Upper lobe of left lung (tissue), 6 donors: ENCODE measurements at places on chromosomes 12 and 14. TPM values are rescaled to one million over a fixed set of nuclear protein-coding genes. Genes with fewer than 3 reads are reported as not detected.

DNA sequence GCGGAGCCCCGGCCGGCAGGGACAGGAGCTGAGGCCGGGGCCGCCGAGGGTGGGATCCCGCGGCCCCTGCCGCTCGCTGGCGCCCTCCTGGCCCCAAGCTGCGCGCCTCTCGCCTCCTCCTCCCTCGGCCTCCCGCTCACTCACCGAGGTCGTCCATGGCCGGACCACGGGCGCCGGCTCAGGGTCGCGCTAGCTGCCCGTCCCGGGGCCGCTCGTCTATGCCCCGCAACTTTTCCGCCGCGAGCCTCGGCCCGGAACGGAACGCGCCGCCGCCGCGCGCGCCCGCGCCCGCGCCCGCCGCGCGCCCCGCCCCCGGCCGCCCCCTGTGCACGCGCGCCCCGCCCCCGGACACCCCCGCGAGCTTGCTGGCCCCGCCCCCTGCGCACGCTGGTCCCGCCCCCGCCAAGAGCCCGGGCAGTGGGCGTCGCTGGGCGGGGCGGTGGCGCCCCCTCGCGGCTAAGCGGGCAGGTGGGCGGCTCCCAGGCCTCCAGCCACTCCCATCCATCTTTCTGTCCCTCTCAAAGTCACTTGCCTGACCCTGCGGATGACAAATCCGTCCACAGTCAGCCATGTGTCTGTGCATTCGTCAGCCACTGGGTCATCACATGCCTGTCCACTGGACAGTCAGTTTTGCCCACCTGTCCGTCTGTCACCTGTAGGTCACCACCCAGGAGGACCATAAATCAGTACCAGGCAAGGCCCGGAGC lies at the start of gene PXN:
PXN (minus strand) TSS at position 258 of the 707 bp plus-strand sequence; CDS start at position 157, 101 bp downstream.
- DNase-seq, result peak; percentile 99

DNA sequence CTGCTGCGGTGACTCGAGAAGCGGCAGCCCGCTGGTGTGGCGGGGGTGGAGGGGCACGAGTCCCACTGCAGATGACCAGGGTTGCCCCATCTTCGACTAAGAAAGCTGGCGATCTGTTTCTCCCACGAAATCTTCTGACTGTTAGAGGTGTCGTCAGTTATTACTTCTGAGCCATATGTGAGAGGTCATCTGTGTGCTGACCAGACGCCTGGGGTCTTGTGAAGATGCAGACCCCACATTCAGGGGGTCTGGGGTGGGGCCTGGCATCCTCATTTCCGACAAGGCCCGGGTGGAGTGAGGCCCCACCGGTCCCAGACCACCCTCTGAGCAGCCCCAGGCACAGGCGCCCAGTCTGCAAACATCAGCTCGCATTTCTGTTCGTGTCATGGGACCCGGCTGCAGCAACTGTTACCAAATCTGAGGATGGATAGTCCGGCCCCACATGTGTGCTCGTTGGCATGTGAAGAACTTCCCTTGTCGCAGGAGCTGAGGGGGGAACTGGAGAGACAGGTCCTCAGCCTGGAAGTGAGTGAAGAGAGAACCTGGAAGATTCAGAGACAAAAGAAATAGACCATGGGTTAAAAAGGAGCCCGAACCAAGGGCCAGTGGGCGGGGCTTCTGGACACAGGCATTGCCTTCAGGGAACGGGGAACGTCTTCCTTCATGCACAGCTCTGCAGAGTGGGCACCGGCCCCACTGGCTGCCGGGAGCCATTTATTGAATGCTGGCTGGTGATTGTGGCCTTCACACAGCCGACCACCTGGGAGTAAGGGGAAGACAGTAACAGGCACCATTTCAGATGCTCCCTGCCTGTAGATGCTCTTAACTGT lies 135.2 kb downstream of the ADGRD1 start:
- DNase-seq, result peak; percentile 73

DNA sequence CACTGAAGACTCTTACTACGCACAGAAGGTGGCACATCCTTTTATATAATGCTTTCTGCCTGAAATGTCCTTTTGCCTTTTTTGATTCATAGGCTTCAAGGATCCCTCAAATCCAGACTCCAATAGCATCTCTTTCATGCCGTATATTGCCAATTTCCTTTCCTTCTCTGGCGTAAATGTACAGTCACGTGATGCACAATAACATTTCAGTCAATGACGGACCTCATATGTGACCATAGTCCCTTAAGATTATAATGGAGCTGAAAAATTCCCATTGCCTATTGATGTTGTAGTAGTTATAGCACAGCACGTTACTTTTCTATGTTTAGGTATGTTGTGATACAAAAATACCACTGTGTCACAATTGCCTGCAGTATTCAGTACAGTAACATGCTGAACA lies 196.3 kb downstream of the MSRB3 start:
- no peak for DNase-seq

DNA sequence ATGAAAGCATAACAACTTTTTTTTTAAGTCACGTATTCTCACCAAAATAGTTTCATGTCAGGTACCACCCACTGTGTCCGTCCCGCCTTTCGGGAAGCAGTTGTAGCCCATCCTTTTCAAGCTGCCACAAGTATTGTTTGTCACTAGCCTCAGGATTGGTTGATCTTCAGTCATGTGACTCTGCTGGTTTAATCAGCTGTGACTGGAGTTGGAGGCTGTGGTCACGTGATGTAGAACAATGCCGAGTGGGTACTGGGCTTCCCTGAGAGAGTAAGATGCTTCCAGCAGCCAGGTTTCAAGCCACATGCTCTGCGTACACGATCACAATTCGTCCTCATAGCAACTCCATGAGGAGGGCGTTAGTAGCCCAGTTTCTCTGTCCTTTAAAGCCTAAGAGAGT lies 83.0 kb upstream of the WSCD2 start:
- DNase-seq, result no peak

- no peak for DNase-seq
Observed at GRCh38 chr12:6315704-6316597, 5.5 kb downstream of the PLEKHG6 start.

DNA sequence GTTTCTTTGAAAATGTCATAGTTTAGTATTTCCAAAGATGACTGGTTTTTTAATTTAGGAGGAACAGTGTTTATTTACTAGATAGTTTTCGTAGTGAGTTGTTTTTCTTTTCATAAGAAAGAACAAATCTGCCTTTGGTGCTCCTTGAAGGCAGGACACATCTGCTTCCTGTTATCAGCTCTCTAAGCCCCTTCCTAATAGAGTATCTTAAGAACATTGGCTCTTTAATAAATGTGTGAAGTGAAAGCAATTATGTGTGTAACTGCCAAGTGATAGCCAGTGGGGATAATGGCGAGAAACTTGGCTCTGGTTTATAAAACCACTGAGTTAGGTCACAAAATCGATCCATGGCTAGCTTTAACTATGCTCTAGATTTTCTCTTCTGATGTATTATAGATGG lies 23.5 kb upstream of the PPFIBP1 start:
- DNase-seq, result no peak

DNA sequence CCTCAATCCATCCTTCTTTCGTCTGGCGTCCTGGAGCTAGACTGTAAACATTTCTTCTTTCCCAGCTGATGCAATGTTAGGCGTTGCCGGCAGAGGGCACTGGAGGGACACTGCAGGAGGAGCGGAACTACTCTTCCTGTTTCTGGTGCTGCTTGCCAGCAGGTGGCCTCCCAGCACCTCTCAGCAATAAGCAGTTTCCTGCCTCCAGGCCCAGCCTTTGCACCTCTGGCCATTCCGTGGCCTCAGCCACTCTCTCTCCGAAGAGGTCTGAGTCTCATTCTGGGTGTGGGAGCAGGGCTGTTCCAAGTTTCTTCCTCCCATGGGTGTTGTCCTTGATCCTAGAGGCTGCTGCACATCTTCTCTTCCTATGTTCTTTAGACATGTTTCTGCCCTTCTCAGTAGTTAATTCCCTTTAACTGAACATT lies 7.5 kb upstream of the ASPG start:
- no peak for DNase-seq

DNA sequence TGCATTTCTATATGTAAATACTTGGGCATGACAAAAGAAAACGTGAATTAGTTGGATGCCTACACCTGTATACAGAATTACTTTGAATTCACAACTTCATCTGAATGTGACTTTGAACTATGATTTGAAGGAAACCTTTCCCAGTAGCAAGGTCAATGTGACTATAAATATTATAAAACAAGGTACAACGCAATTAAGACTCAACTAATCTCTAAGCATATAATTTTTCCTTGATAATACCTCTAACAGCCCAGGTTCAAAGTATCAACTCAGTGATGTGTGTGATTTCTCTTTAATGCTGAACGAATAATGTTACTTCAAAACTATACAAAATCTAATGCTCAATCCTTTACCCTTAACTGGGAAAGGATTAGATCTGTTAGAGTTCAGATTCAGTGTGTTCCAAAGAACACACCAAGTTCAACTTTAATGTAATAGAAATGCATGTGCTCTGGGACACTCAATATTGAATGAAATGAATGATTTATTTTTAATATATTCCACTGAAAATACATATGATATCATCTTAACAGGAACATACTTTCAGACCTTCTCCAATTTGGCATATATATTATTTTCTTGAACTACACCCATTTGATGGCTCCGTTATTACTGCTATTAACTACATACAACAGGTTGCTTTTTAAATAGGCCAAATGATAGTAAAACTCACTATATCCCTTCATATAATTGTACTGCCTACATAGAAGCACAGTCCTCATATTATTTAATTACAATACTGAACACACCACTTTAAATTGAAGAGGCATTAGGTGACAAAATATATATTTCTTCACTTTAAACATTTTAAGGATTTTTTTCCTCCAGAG lies 40.1 kb upstream of the MTERF2 start:
- DNase-seq, result no peak

Gene NKX2-1
- total RNA-seq, result 319 TPM

- no peak for DNase-seq
Observed at GRCh38 chr12:115057445-115057844, 373.5 kb upstream of the TBX3 start.

GRCh38 chr12:102462386-102462785 lies 18.0 kb downstream of the IGF1 start:
- no peak for DNase-seq

DNA sequence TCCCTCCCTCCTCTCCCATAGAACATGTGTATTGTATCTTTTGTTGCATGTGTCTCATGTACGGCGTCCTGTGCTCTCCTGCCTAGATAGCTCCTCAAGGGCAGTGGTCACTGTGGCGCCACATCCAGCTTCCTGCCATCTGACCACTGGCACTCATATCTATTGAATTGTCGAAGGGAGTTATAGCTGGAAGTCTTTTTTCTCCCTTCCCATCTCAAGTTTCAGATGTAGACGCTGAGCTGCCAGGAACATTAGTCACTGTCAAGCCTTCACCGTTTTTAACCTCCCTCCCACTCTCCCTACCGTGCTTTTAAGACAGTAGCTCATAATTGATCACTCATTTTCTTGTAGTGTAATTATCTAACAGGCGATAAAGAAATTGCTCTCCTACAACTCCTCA lies 33.0 kb downstream of the MTHFD1 start:
- DNase-seq, result no peak
